Fibroblast of mammary gland (primary cell): ENCODE measurements at places on chromosomes 4 and X.

GRCh38 chr4:75235359-75235951 lies 278.7 kb downstream of the RCHY1 start:
- no peak for DNase-seq

DNA sequence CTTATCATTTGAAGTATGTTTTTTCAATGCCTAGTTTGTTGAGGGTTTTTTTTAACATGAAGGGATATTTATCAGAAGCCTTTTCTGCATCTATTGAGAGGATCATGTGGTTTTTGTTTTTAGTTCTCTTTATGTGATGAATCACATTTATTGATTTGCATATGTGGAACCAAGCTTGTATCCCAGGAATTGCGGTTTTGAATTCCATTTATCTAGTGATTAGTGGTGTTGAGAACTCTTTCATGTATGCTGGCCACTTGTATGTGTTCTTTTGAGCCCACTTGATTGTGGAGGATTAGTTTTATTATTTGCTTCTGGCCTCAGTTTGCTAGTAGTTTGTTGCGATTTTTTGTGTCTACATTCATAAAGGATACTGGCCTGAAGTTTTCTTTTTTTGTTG lies 85.0 kb upstream of the CNKSR2 start:
- DNase-seq, result no peak

DNA sequence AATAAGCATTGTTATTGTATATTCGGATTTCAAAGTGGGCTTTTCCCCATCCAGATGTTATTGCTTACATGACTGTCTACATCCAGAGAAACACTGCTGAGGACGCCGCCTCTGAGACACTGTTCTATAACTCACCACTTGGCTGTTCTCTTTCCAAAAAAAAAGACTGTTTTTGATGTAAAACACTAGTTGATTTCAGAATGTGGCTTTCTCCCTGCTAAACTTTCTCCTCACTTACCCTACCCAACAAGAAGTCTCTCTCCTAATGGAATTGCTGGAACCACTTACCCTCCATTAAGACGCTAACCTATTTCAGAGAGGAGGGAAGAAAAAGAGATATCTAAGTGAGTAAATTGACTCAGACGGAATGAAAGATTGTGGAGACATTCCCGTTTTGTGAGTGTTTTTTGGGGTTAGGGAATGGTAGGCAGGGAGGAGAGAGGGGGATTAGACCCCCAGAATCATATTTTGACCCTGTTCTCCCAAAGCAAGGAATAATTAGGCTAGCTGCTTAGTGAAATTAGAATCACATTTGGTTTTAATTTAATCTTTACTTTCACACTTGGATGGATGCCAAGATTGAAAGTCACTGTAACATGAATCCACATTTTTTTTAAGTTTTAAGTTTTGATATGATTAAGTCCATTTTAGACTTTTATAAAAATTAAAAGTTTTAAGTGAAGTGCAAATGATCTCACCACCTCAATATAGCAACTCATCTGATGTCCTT lies 174.9 kb downstream of the CHIC2 start:
- DNase-seq, result peak; percentile 68

GRCh38 chrX:56397636-56398035 lies 165.5 kb downstream of the KLF8 start:
- no peak for DNase-seq

- DNase-seq, result no peak
Measured at GRCh38 chrX:150238632-150239382, 124.3 kb upstream of the MAMLD1 start.

DNA sequence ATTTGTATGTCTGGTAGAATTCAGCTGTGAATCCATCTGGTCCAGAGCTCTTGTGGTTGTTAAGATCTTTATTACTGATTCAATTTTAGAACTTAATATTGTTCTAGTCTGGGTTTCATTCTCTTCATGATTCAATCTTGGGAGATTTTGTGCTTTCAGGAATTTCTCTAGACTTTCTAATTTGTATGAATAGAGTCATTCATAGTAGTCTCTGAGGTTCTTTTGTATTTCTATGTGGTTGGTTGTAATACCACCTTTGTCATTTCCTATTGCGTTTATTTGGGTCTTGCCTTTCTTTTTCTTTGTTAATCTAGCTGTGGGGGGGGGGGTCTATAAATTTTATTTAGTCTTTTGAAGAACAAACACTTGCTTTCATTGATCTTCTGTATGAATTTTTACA lies 824.8 kb upstream of the GALNTL6 start:
- no peak for DNase-seq
